ENCODE measurements at places on chromosomes 6 and 20.

DNA sequence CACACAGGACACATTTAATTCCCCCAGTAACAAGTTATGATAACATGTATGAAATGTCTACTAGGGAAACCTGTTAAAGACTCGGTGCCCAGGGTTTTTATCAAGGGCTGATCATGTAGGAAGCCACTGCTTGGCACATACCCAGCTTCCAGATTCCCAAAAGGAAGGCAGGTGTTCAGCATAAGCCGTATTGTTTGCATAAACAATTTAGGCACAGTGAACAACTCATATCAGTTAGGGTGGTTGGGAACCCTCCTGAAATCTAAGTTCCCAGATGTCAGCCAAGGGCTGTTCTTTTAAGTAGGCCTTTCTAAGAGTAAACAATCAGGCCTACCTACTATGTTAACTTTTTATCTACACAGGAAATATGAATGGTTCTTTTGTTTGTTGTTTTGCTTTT lies 74.1 kb downstream of the ASXL1 start:
- no peak for DNase-seq

DNA sequence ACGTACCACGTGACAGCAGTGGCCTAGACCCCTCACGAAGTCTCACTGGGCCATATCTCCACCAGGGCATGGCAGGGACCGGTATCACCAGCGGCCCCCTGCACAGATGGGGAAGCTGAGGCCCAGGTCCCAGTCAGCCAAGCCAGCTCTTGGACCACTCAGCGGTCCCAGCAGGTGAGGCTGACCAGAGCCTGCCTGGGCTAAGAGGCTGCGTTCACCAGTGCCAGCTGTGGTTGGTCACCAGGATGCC lies 2.6 kb upstream of the MRGBP start:
- DNase-seq = no peak

- DNase-seq = peak; percentile 38
These were observed 46.2 kb upstream of the SUPT3H start for GRCh38 chr6:45423824-45424450.

DNA sequence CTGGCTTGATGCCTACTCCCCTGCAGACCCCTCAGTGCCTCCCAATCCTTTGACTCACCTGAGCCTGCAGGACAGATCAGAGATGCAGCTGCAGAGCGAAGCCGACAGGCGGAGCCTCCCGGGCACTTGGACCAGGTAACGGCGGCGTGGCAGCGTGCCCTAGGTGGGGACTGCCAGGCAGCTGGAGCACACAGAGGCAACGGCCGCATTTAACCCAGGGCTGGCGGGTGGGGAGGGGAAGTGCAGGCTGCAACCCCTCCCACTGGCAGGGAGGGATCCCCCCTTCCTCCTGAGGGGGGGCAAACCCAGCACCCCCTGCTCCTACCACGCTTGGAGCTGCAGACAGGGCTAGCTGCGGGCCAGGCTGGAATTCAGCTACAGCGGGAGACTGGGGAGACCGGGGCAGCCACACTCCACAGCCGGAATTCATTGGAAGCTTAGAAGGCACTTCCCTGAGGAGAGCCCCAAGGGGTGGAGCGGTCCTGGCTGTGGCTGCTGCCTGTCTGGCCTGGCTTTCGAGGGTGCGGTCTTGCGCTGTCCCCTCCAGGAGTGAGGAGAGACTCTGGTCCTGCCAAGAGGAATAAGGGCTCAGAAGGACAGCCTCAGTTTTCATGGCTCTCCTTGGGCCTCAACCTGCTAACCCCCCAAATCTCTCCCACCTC lies at the start of gene MATN4:
TSS of gene MATN4 (minus strand) at position 183 of the 662 bp plus-strand sequence. CDS start 2,717 bp downstream, outside the sequence.
- no peak for DNase-seq

GRCh38 chr6:40341726-40342125 lies 245.4 kb downstream of the LRFN2 start:
- DNase-seq = no peak

DNA sequence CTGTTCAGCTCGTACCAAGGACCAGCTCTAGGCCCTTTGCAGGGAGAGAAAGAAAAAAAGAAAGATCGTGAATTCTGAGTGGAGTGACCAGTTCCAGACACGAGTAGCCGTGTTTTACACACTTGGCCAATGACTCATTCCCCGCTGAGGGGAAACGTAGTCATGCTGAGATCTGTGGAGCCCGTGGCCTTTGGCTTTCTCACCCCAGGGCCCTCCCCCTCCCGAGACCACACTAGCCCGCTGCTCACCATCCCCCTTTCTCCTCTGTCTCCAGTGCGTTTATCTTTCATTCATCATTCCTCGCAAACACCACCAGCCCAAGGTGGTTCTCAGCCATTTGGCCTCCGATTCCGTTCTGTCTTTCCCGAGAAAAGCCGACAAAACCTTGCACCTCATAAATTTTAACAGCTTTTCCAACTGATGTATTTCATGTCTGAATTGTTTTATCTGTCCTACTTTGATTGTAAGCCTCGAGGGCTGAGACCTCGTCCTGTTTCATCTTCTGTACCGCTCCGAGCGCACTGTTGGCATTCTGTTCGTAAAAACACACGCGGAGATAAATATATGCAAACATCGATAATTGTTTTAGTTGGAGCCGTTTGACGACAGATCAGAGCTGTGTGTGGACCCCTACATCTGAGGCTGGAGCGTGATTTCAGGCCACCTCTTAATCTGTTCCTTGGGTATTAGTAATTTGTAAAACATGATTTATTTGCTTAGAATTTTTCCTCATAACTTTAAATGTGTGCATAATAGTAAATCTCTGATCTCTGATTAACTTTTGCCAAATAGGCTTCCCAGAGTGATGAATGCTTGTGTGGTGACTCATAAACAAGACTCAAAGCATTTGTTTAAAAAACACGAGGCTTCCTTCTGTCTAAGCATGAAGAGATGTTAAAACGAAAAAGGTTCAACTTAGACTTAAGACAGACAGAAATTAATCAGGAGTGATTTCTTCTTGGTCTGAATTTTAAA lies 336.6 kb downstream of the CDH4 start:
- DNase-seq = no peak

- no peak for DNase-seq
These were observed 99.7 kb upstream of the HIVEP1 start for GRCh38 chr6:11912420-11912819.

GRCh38 chr6:149897015-149897697 lies 757 bp downstream of the RAET1E start:
- DNase-seq = no peak

GRCh38 chr20:59579404-59580145 lies 24.8 kb upstream of the PHACTR3 start:
- DNase-seq = no peak

DNA sequence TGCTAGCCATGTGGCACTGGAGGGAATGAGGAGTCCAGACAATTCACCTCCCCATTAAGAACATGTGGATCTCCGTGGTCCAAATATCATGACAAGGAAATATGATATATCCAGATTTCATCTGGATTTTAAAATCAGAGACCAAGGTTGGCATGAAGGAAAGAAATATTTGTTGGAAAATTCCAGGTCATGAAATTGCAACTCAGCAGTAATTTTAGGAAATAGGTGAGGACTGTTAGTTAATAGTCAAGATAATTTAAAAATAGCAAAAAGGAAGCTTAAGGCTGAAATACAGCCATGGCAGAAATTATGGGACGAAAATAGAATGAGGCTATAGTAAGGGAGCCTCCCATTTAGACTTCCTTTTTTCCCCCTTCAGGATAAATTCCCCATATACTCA lies 26.9 kb downstream of the DEFB114 start:
- DNase-seq = no peak

DNA sequence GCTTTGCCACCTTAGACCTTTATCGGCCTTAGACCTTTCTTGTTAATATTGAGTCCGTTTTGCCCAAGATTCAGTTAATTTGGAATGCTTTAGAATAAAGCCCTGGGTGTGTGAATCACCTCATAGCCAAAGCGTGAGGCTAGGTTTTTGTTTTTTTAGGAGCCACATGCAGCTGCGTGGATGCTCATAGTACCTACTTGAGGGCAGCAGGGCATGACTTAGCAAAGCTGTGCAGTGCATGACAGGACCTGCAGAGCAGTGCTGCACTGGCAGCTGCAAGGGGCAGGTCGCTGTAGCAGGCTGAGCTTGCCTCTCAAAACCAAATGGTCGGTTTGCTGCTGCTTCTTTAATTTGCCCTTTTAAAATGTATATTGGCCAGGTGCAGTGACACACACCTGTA lies 116.1 kb downstream of the JAG1 start:
- no peak for DNase-seq

GRCh38 chr20:46376196-46376785 lies 30.1 kb downstream of the ELMO2 start:
- no peak for DNase-seq

DNA sequence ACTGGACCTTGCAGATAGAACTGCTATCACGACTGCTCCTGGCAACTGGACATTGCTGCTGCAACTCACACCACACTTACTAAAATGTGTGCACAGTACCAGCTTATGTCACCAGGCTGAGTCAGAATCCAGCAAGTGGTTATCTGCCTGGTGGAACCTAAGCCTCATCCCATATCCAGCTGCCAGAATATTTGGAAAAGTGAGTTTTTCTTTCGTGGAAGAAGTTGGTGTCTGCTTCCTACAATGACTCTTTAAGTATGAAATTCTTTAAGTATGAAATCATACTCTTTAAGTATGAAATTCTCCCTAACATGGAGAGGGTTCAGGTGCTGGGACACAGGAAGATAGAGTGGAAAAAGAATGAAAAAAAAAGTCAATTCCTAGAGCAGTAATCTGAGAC lies 16.4 kb upstream of the POLR1H start:
- DNase-seq = no peak

- DNase-seq = no peak
These were observed 61.5 kb upstream of the MAP7 start for GRCh38 chr6:136611746-136612145.

GRCh38 chr6:130486417-130486816 lies 120.6 kb downstream of the TMEM200A start:
- no peak for DNase-seq

GRCh38 chr6:16559071-16559470 lies 202.2 kb downstream of the ATXN1 start:
- DNase-seq = no peak

DNA sequence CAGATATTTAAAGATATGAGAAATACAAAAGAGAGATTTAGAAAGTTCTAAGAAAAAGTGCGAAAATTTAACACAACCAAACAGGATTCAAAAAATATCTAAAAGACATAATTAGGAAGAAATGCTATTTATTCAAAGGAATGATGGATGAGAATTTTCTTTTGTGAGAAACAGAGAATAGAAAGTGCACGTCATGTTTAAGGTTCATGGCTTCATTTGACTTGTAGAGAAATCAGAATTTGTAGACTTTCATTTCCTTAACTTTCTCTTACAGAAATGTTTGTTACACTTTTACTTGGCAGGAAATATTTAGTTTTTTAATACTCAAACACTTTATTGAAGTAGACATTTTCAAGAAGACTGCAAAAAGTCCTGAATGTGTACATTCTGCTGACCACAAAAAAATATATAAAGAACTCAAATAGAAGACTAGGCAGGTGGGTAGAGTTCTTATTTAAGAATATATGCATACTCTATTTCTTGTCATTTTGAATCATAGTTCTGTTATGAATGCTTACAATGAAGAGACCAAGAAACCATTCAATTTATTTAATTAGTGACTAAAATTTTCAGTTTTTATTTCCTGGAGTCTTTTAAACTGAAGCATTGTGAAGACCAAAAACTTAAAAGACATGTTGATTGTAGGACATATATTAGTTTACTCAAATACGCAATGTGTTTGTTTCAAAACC lies 710.5 kb upstream of the HS3ST5 start:
- DNase-seq = no peak

- peak; percentile 11 for DNase-seq
These were observed 237.6 kb upstream of the AFDN start for GRCh38 chr6:167588920-167589614.

- DNase-seq = peak; percentile 39
These were observed 893 bp downstream of the POLR1H start for GRCh38 chr6:30061858-30062458.

GRCh38 chr20:1997483-1998192 lies 3.8 kb upstream of the PDYN start:
- no peak for DNase-seq

DNA sequence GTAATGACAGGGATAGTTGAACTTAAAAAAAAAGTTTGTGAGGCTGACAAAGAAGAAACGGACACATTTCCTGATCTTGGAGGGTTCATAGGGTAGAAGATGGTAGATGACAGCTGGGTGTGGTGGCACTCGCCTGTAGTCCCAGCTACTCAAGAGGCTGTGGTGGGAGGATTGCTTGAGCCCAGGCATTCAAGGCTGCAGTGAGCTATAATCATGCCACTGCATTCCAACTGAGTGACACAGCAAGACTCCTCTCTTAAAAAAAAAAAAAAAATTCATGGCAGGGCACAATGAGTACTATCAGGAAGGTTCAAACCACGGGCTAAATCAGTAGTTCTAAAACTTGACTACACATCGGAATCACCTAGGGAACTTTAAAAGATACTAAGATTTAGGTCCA lies 2.0 kb upstream of the MICA start:
- DNase-seq = no peak

GRCh38 chr6:135258970-135259369 lies 77.9 kb downstream of the MYB start:
- no peak for DNase-seq

DNA sequence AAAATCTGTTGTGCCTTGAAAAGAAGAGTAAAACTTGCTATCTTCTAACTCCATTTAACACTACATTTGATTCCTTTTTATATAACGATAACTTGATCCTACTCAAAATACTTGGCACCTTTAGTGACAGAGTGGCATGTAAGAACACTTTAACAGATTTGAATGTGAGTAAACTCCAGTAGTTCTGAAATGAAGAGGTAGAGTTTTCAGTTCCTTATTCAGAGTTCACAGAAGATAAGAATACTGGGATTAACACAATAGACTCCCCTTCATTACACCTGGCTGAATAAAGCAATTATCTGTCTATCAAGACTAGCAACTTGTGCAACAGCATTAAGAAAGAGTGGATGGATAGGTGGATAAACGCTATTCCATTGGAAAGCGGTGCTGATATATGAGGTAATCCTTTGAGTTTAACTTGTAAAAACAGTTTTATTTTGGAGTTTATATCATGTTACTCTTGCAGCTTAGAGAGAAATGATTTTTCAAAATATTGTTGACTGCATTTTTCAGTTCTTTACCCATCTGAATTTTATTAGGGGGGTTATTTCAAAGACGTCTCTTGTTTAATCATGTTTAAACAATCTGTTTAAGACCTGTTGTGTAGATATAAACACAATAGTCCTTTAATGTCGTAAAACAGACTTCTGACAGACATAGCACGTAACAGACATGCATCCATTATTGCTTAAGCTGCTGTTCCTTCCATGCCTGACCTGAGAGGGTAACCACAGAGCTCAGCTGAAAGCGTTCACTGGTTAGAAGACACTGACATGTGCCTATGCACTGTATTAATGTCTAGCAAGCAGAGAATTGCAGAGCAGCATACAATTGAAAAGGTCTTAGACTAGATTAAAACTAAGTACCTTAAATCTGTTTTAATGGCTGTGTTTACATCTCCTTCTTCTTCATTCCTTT lies 102.4 kb upstream of the SUPT3H start:
- no peak for DNase-seq

DNA sequence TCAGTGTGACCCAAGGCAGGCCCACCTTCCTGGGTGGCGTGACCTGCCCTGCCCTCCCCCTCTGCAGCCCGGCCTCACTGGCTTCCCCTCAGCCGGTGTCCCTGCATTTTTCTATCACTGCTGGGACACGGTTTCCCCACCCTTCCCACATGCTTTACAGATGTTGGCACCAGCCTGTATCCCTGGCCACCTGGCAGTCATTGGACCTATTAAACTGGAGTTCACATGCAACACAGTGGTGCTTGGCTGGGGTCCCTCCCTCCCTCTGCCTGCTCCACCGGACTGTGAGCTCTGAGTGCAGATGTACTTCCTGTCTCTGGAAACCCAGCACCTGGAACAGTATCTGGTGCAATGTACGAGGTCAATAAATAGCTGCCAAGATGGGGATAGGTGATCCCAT lies 25.5 kb upstream of the STX16 start:
- no peak for DNase-seq
